HEK293T (cell line): ENCODE measurements at places on chromosomes 2 and 18.

- no peak for DNase-seq
Measured at GRCh38 chr2:158934170-158934569, 34.3 kb upstream of the TANC1 start.

GRCh38 chr2:197195518-197195917, 115.1 kb downstream of the ANKRD44 start:
- no peak for DNase-seq

DNA sequence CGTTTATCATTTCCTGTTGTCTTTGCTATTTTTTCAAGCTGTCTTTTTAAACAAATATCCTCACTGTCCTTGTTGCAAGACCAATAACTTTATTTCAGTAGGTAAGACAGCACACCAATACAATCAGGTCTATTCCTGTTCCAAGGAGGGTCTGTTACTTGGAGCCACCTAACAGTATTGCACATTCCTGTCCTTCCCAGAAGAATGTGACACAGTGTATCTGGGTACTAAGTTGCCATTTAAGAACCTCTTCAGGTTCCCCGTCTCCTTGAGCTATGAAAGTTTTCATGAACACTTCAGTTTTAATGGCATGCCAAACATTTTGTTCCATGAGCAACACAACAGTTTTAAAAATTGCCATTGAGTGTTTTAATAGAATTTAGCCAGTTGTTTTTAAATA, 138.9 kb upstream of the CAVIN2 start:
- no peak for DNase-seq

DNA sequence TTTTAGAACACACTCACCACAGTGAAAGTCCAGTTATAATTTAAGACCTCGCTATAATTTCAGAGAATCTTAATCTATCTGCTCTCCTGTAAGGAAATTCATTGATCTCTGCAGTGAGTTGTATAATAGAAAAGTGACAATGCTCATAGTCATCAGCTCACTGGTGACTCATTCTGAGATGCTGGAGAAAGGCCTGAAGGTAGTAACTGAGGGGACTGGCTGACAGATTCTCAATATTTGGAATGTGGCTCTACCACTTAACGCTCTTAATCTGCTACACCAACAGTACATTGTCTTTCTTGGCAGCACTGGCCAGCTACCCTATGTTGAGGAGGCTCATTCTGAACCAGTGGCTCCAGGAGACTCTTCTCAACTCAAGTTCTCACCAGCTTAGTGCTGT, 246.1 kb downstream of the RPRM start:
- no peak for DNase-seq

DNA sequence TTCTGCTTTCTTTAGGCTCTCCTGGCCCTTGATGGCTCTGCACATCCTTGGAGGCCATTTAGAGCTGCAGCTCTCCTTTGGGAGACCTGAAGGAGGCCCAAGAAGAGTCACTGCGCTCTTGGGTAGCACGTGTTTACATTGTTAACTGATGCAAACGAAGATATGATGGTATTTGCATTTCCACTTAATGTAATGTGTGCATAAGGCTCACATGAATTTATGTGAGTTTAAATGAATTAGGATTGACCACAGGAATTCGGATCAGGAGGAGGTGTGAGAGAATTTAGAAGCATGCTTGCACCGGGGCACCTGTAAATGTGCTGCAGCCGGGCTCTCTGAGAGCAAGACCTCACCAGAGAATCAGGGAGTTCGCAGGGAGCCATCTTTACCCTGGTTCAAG, 7.5 kb downstream of the SH3RF3 start:
- DNase-seq = no peak

- DNase-seq = no peak
Measured at GRCh38 chr2:210647151-210647550, 90.8 kb downstream of the CPS1 start.

DNA sequence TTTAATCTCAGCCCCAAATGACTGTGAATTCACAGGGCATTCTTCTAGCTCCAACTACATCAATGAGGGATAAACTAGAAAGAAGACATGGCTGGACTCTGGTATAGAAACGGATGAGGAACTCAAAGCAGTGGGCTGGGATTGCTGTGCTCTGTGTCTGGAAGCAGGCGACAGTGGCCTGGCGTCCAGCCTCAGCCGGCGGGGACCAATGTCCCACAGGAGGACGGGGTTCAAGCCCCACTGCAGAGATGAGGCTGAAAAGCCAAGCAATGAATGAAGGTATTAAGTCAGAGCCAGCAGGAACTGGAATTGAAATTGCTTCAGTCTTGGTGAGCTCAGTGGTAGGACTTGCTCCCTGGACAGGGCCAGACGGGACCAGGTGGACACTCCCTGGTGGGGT, 24.3 kb upstream of the BOK start:
- no peak for DNase-seq

DNA sequence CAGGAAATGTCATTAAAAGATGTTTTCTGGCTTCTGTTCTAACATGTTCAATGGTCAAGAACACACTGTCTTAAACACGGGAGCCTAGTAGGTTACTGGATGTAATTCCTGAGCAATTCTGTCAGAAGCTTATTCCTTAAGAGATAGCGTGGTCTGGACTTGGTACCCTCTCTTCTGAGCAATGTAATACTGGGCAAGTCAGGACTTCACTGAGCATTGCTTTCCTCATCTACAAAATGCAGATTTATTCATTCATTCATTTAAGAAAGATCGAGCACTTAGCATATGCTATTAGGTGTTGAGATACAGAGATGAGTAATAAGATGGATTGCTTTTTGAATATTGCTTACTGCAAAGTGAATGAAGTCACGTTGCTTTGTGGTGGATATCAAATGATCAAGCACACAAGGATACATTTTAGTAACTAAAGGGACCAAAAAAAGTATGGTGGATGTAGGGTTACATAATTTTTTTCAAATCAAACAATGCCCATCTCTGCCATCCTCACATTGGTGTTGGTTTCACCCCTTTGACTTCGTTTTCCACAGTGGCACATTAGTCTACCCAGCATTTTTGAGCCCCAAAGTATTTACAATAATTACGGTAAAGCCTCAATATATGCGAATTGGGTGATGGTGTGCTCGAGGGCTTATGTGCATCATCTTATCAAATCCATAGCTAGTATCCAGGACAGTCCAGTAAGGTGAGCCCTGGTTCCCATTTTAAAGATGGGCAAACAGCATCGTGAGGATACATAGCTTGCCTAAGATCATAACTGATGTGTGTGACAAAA, 65.3 kb downstream of the ZC3H6 start:
- DNase-seq = no peak

DNA sequence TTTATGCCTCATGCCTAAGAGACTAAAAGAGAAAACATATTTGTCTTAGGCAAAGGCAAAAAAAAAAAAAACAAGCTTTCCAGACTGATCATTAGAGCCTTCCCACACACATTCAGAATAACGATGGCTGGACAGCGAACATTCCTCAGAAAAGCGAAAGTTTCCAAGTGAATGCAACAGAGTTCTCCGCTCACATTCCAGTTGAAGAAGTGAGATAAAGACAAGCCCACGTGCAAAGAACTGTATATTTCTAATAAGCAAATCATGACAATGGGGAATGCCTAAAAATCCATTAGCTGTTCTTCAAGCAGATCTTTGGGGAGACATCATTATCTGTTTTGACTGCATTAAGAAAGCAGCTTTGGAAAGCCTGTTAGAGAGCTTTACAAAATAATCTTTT, 347.9 kb downstream of the METTL4 start:
- DNase-seq = no peak
